Gastrocnemius medialis (tissue), 4 donors: ENCODE measurements at places on chromosomes 3 and 15. TPM values are rescaled to one million over a fixed set of nuclear protein-coding genes. Genes with fewer than 3 reads are reported as not detected.

Gene TTLL3
- total RNA-seq = 3.2 TPM

Gene USP50
- not detected for total RNA-seq

Gene GOLGA6A
- total RNA-seq = not detected

Gene P2RY12
- 0.56 TPM for total RNA-seq

Gene LRRC31
- total RNA-seq = 0.24 TPM

Gene NCKIPSD
- 33.1 TPM for total RNA-seq

Gene ZPLD1
- 0.09 TPM for total RNA-seq

Gene LCTL
- not detected for total RNA-seq

Gene TXNRD3
- 5.8 TPM for total RNA-seq

Gene ACTRT3
- total RNA-seq = 0.38 TPM

Gene PPARG
- 4.9 TPM for total RNA-seq

Gene WDR93
- not detected for total RNA-seq

Gene C3orf70
- 0.67 TPM for total RNA-seq

Gene CILP
- total RNA-seq = 5.4 TPM

Gene CMTM8
- 1.4 TPM for total RNA-seq

Gene CCR9
- total RNA-seq = 0.09 TPM

Gene COPB2
- total RNA-seq = 38.9 TPM

Gene SLC28A2
- total RNA-seq = not detected

Gene SPSB4
- 0.81 TPM for total RNA-seq

Gene SEMA5B
- not detected for total RNA-seq

Gene GOLGA8J
- not detected for total RNA-seq

Gene DNAH1
- total RNA-seq = 6.8 TPM

Gene SQOR
- total RNA-seq = 140 TPM

Gene SLC12A1
- total RNA-seq = not detected

Gene ERICH6
- not detected for total RNA-seq

Gene LOXL1
- 5.0 TPM for total RNA-seq

Gene PIERCE2
- total RNA-seq = 5.7 TPM

Gene HMG20A
- total RNA-seq = 25.4 TPM

Gene FANCD2
- total RNA-seq = not detected

Gene PLCH1
- 0.10 TPM for total RNA-seq

Gene FGF7
- total RNA-seq = 1.3 TPM

Gene HAPLN3
- total RNA-seq = 2.1 TPM

Gene RPP25
- total RNA-seq = 1.1 TPM

Gene CLRN1
- total RNA-seq = not detected

Gene GOLGA8G
- total RNA-seq = not detected

Gene MKRN3
- 2.2 TPM for total RNA-seq

Gene DPP8
- total RNA-seq = 76.6 TPM

Gene MUC4
- total RNA-seq = not detected

Gene NEK10
- 12.8 TPM for total RNA-seq

Gene NRROS
- 1.7 TPM for total RNA-seq

Gene AADACL2
- total RNA-seq = not detected
